NCI-H460 (cell line): ENCODE measurements at places on chromosomes 2 and 18.

- peak; percentile 30 for DNase-seq
Observed at GRCh38 chr2:17878281-17879136, at the start of gene KCNS3. Gene KCNS3, plus strand, starts transcription at chr2:17878667. Its CDS starts 52,342 bp downstream, at chr2:17931009.

DNA sequence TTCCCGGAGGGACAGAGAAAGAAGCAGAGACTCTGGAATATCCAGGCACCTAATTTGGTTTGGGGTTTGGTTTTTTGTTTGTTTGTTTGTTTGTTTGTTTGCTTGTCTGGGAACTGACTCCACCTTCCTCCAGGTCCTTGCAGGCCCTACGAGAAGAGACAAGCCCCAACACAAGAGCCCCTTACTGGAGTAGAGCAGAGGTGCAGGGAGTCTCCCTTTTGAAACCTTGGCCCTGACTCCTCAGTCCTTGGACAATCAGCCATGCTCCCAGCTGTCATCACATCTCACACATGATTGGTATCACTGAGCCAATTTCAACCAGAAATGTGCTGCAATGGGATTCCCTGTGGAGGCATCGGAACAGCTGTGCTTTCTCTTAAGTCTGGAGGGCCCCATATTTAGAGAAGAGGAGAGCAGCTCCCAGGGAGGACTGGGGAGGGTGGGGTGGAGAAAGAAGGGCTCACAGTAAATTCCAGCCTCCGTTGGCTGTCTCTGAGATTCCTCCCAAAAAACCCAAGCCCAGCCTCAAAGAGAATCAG lies 279.9 kb upstream of the NCKAP5 start:
- DNase-seq, result no peak

DNA sequence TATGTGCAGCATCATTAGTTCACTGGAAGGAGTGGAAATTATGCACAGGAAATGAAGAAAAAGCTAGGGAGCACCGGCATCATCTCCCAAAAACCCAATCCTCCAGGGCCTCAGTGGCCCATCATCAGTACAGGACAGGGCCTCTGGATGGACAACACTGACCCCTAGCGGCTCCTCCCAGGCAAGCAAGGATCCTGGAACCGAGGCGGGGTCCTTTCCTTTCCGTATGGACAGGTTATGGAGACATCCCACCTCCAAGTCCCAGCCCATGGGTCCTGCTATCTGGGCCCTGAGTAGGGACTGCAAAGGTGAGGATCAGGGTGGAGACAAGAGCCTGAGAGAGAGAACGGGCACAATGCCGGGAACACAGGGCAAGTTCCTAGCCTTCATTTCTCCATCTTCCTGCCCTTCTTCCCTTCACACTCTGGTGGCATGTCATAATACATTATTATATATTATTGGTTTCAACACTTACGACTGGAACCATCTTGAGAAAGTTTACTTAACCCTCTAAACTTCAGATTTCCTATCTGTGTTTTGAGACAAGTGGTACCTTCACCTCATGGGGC lies 68.2 kb downstream of the ZNF516 start:
- peak; percentile 4 for DNase-seq

DNA sequence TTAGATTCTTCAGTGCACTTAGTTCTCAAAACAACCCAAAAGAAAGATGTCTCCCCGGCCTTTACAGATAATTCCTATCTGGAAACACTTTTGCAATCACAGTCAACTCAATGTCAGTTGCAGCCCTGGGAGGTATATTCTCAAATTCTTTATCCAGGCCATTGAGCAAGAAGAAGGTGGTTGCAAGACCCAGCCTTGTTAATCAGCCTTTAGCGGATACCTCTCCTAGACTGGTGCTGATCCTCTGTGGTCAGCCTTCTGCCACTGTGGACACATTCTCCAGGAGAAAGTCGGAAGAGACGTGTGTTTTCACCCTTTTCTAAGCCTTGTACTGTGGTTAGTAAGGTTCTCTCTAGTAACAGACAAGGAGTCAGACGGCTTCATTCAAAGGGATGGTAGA lies 7.8 kb upstream of the FZD7 start:
- no peak for DNase-seq

DNA sequence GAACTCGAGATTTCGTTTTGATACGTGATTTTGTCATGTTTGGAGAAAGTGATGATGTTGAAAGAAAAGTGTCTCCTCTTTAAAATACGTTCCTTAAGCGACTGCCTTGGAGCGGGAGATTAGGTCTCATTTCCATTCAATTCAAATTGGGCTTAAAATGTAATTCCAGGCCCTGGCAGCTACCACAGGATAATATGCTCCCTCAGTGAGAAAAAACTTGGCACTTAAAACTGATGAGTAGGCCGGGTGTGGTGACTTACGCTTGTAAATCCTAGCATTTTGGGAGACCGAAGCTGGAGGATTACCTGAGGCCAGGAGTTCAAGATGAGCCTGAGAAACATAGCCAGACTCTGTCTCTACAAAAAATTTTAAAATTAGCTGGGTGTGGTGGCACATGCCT lies 146.3 kb upstream of the L3MBTL4 start:
- no peak for DNase-seq

DNA sequence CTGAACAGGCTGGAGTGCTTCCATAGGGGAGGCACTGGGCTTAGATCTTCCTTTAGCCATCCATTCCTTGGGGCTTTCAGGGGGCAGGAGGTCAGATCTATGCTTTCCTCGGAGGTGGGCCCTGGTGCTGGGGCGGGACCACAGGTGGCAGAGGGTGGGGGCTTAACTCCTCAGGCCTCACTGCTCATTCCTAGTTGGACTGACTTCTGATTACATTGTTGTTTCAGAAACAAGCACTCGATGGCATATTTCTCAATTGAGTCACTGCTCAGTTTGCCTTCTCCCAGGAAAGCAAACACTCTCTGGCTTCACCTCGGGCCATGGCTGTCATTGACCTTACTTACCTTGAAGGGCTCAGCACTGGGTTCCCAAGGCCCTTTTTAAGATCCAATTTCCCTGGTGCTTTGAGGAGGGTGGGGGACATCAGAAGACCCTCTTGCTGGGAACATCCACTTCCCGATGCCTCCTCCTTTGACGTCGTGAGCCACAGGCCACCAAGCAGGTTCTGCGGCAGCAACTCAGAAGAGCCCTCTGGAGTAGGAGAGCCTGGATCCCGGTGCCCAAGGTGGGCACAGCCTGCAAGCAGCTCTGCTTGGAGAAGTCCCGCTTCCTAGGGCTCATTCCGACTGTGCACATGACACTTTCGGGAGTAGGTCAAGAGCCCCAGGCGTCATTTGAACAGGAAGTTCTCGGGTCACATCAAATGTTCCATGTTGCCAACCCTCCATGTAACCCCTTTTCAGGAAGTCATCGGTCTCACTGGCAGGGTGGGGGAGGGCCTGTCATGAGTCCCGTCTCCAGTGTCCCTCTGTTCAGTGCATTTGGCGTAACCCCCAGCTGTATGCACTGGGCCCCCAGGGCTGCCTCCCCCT lies 40.6 kb downstream of the SDC1 start:
- no peak for DNase-seq

DNA sequence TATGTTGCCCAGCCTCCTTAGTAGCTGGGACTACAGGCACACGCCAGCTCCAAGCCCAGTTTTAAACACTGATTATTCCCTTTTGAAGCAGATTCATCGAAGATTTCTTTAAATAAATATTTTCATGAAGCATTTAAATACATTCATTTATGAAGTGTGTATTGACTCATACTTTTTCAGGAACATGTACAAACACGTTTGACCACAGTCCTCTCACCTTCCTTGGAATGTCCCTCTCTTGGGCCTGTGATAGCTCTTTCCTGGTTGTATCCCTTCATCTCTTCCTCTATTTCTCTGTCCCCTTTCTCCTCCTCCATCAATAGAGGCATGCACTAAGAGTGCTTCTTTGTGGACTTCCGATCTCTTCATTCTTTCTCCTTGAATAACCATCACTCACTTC lies 2.5 kb downstream of the PSTPIP2 start:
- no peak for DNase-seq

DNA sequence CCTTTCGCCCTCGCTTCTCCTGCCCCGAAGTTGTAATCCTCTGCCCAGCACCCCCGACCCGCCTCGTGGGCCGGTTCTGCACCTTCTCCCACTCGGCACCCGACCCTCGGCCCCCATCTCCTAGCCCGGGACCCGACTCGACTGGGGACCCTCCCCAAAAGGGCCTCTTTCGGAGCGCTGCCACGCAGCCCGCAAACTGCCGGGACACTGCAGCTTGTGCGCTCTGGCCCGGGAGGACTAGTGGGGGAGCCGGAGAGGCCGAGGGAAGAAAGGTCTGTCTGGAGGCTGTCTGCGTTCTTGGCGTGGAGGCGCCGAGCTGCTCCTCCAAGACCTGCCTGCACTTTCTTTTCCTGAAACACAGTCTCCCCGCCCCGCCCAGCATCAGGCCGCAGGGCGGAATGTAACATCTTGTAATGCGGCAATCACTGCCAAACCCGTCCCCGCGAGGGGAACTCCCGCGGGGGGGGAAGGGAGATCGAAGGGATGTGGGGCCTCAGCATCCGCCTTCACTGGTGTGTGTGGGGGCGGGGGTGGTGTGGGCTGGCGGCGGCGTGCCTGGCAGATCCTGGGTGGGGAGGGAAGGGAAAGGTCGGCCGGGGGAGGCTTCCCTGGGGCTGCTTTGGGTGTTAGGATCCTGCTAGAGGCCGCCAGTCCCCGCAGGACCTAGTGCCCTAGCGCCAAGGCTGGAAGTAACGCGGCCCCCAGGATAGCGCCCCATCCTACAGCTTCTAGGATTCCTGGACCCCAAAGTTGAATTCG lies 7.4 kb downstream of the DLX2 start:
- DNase-seq, result peak; percentile 70

- DNase-seq, result no peak
Observed at GRCh38 chr2:239116456-239117246, 268.8 kb downstream of the TWIST2 start.

GRCh38 chr2:135657806-135658582 lies 83.7 kb upstream of the UBXN4 start:
- DNase-seq, result no peak

GRCh38 chr18:48913201-48913600 lies 37.6 kb downstream of the SMAD7 start:
- DNase-seq, result no peak

DNA sequence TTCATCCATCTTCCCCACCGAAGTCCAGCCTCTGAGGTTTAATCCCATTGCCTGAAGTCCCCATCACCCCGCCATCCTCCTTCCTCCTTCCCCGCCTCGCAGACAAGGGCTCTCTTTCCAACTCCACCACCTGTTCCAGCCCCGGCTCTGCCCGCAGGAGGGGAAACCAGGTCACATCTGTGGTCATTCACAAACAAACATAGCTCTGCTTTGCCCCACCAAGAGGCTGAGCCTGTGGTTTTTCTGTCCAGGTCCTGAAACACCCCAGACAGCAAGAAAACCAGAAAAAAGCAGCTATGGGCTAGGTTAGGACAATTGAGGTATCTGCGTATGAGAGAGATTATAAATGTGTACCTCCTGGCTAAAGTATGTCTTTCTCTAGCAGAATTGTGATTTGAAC lies 144.7 kb downstream of the GLI2 start:
- DNase-seq, result no peak
